ENCODE measurements at places on chromosomes 4 and X.
A peak's percentile ranks its signal among the peaks of the same experiment; 100 is the strongest.

DNA sequence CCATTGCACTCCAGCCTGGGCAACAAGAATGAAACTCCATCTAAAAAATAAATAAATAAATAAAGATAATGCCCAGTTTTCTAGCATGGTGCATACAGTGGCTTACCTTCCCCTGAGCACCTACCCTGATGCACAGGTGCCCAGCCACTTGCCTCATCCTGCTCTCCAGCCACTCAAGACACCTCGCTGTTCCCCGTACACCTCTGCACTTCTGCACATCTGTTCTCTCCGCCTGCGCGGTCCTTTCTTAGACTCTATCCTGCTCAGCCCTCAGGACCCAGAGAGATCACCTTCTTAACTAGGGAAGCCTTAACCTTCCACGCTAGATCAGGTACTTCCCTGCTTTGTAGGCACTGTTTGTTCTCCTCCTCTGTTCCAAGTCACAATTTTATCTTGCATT lies 2.9 kb downstream of the EVC start:
- no peak for DNase-seq

GRCh38 chr4:128787509-128788311 lies 21.8 kb upstream of the JADE1 start:
- no peak for DNase-seq

DNA sequence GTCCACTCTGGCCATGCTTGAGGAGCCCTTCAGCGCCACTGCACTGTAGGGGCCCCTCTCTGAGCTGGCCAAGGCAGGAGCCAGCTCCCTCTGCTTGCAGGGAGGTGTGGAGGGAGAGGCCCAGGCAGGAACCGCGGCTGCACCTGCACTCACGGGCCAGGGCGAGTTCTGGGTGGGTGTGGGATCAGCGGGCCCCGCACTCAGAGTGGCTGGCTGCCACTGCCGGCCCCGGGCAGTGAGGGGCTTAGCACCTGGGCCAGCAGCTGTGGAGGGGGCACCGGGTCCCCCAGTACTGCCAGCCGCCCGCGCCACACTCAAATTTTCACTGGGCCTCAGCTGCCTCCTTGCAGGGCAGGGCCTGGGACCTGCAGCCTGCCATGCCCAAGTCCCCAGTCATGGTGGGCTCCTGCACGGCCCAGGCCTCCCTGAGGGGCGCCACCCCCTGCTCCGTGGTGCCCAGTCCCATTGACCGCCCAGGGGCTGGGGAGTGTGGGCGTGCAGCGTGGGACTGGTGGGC lies 347.2 kb upstream of the SPOCK3 start:
- DNase-seq, result no peak

GRCh38 chr4:172776203-172776861 lies 392.3 kb upstream of the GALNT7 start:
- DNase-seq, result no peak

DNA sequence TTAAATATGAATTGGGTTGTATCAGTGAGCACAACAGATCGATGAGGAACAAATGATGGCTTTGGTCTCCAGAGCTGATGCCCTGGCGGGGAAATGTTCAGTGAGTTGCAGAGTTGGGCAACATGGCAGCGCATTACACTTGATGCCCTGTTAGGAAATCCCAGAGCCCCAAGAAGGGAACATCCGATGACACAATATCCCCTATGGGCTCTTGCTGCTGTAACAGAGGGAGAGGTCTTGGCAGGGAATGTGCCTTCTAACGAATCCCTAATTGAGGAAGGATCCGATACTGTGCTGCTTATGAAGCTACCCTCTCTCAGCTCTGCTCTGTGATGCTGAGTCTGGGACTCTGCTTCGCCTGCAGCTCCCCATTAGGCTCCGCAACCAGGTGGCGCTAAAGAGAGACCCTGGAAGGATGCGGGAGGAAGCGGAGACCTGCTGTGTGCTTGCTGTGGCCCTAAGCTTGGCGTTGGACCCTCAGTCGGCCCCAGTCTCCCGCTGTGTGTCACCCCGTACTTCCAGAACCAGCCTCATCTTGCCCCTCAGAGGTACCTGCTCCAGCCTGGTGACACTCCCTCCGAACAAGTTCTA lies 38.9 kb downstream of the PDHA1 start:
- DNase-seq, result peak; percentile 28

DNA sequence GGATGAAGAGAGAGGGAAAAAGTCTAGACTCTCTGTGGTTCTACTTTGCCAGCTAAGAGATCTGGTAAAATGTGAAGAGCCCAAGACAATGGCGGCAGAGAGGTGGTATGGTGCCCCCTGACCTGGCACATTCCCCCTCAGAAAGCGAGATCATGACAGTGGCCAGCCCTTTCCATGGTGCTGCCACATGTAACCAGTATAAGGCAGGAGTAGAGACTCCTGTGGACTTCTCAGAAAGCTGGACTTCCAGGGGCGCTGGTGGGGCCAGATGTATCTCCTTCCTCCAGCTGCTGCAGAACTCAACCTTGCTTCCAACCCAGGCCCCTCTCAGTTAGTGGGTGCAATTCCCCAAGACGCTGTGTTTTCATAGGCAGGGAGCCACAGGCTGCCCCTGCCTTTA lies 9.6 kb downstream of the CTAG1A start:
- no peak for DNase-seq

- DNase-seq, result no peak
Observed at GRCh38 chr4:37430718-37431416, 186.3 kb downstream of the NWD2 start.

All from G401 (cell line).